ENCODE measurements at places on chromosomes 13 and 19.
A peak's percentile ranks its signal among the peaks of the same experiment; 100 is the strongest.

GRCh38 chr13:35646056-35646774 lies 169.7 kb upstream of the MAB21L1 start:
- DNase-seq = no peak

- DNase-seq = peak; percentile 49
Observed at GRCh38 chr13:37914781-37915391, 45.3 kb upstream of the TRPC4 start.

DNA sequence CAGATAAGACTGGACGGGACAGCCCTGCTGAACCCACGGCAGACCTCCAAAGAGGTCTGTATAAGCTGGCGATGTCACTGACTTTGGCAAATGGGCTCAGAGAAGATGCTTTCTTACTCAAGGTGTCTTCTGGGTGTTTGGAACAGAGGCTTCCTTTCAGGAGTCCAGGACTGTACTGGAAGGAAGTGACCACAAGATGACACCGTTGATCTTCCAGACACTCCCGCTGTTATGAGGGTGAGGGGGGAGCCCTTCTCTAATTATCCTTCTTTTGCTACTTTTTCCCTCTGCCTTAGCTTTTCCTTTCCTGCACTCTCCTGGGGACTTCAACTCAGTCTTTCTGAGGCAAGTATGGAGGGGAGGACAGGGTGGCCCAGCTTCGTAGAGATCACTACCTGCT lies 65.2 kb upstream of the ZNF599 start:
- DNase-seq = no peak

DNA sequence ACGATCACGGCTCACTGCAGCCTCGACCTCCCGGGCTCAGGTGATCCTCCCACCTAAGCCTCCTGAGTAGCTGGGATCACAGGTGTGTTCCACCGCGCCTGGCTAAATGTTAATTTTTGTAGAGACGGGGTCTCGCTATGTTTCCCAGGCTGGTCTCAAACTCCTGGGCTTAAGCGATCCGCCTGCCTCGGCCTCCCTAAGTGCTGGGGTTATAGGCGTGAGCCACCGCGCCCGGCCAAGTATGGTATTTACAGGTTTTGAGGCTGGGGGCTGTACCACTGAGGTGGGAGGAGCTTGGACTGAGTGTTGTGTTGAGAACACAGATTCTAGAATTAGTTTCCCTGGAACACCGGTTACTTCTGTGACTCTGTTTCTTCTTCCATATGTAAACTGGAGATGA lies 452 bp upstream of the PPM1N start:
- DNase-seq = no peak

- DNase-seq = no peak
Observed at GRCh38 chr19:49592486-49593232, 1.7 kb downstream of the PRR12 start.

DNA sequence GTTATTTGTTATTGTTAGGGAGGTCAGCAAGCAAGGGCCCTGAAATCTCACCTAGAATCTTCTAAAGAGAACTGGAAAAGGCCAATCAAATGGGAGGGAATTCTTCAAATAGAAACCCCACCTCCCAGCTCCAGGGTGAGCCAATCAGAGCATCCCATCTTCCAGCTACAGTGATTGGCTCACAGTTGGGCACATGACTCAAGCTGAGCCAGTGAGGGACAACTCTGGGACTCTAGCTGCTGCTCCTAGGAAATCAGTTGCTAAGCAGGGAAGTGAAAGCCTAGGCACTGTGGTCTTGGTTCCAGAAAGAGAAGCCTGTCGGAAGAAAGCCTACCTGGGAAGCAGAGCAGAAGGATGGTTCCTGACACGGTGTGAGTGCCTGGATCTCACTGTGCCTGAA lies 13.4 kb downstream of the TM6SF2 start:
- no peak for DNase-seq

All from keratinocyte (primary cell).